GM04503 (cell line): ENCODE measurements at places on chromosomes 1 and 21.
A peak's percentile ranks its signal among the peaks of the same experiment; 100 is the strongest.

- peak; percentile 91 for DNase-seq
Measured at GRCh38 chr1:119159111-119159510, 18.7 kb upstream of the WARS2 start.

DNA sequence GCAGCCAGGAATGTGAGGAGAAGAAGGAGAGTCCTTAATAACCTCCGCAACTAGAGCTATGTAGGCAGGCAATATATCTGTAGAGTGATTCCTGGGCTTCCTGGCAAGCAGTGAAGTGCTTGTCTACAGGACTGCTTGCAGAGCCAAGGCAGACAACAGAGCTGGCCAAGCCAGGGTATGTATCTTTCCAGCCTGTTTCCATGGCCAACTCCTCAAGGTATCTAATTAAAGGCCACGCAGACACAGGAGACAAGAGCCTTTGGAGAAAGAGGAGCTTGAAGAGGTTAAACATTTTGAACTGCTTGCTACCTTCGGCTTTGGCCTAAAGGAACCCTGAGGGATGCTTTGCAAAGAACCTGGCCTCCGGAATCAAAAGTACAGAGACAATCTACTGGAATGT is 137.4 kb downstream of the PIGK start:
- no peak for DNase-seq

DNA sequence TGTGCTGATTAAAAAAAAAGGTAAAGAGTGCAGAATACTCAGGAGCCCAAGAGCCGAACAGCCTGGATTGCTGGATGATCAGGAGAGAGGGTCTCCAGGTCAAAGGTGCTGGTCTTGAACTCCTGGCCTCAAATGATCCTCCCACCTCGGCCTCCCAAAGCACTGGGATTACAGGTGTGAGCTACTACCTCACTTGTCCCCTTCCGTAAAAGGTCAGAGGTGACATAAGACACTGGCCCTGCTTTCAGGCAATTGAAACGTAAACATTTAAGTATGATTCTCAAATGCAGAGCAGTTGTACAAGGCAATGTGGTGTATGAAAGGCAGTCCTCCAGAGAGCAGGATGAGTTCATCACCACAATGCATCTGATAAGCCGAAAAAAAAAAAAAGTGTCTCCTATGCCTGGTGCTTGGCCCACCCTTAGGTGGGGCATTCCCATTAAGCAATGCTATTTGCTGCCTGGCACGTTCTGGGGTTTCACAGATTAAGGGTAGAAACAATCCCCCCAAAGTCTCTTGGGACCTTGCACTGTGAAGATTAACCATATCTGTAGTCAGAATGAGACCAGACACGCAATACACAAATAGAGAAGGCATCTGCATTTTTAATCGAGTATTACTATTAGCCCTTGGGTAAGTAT is 47.7 kb downstream of the PARP1 start:
- DNase-seq = no peak

DNA sequence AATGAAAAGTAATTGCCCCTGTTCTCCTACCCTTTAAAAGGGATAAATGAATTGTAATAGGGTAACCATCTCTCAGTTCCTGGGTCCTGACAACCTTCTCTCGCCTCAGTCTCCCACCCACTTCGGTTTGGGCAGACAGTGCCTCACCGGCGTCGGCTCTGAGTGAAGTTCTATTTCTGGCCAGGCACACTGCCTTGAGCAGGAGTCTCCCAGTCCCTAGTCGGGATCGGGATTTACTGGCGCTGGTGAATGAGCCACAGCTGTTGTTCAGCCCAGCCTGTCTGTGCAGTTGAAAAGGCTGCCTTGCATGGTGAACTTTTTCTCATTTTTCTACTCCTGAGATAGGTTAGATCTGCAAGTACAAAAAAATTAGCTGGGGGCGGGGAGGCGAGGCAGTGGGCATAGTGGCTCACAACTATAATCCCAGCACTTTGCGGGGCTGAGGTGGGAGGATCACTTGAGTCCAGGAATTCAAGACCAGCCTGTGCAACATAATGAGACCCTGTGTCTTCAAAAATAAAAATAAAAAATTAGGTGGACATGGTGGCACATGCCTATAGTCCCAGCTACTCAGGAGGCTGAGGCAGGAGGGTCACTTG is 7.4 kb downstream of the PLEKHM2 start:
- DNase-seq = no peak

DNA sequence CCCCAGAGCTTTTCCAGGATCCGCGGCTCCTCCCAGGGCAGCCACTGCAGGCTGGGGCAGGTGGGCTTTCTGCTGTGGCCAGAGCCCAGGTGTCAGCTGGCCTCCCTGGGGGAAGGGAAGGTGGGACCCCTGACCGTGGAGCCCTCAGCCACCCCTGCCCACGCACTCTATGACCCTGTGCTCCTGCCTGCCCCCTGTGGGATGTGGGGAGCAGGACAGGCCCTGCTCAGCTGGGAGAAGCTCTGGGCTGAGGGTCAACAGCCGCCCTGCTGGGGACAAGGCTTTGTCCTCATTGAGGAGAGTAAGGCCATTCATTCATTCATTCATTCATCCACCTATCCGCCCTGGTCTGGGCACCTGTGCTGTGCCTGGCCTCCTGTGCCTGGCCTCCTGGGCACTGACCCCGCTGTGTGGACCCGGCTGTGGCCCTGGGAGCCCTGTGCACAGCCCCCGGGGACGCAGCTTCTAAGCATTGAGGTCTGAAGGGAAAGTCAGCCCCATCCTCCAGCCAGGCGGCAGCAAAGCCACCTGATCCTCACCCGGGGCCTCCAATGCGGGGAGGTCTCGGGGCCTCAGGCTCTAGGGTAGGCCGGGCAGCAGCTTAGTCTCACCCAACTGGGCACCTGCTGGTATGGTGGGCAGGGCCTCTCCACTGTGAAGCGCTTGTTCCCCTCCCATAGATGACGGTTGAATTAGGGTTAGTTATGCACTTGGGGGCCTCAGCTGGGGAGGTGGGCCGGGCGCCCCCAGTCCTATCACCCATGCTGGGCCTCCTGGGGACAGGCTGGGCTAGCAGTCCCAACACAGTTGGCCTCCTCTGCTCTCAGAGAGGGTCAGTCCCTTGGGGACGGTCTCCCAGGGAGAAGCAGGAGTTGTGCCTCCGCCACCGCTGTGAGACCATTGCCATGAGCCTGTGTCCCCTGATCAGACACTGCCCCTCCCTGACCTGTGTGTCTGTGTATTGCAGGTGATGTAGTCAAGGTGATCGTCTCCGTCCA is 6.0 kb downstream of the TNFRSF14 start:
- no peak for DNase-seq

GRCh38 chr1:204882479-204882878 is 11.8 kb downstream of the NFASC start:
- DNase-seq = no peak

DNA sequence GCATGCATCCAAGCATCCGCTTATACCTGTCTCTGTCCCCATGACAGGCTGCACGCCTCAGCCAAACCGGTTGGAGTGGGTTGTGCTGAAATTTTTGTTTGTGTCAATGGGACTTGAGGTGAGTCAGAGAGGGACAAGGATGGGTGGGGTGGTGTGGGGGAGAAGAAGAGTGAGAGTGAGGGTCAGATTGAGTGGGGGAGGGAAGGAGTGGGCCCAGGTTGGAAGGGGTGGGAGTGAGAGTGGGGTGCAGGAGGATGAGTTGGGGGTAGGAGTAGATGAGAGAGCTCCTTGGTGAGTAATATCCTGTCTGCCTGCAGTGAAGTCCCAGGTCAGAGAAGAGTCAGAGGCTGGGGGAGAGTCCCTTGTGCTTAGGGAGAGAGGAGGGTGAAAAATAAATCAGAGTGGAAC is 3.3 kb upstream of the NECTIN4 start:
- no peak for DNase-seq

DNA sequence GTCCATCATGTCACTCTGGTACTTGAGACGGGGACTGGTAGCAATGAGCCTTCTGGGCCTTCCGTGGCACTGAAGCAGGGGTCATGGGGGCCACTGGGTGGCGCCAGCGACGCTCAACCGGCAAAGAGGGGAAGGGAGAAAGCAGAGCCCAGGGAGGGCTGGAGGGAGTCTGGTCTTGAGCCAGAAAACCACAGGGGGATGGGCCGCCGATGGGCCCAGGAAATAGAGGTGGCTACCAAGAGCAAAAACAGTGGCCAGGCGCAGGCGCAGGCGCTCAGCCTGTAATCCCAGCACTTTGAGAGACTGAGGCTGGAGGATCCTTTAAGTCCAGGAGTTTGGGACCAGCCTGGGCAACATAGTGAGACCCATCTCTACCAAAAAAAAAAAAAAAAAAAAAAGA is 21.8 kb downstream of the EXOC8 start:
- DNase-seq = no peak

- DNase-seq = no peak
Measured at GRCh38 chr1:17599291-17599953, 59.9 kb downstream of the ARHGEF10L start.

GRCh38 chr21:41616031-41616591 is 108.2 kb upstream of the TMPRSS2 start:
- peak; percentile 95 for DNase-seq

DNA sequence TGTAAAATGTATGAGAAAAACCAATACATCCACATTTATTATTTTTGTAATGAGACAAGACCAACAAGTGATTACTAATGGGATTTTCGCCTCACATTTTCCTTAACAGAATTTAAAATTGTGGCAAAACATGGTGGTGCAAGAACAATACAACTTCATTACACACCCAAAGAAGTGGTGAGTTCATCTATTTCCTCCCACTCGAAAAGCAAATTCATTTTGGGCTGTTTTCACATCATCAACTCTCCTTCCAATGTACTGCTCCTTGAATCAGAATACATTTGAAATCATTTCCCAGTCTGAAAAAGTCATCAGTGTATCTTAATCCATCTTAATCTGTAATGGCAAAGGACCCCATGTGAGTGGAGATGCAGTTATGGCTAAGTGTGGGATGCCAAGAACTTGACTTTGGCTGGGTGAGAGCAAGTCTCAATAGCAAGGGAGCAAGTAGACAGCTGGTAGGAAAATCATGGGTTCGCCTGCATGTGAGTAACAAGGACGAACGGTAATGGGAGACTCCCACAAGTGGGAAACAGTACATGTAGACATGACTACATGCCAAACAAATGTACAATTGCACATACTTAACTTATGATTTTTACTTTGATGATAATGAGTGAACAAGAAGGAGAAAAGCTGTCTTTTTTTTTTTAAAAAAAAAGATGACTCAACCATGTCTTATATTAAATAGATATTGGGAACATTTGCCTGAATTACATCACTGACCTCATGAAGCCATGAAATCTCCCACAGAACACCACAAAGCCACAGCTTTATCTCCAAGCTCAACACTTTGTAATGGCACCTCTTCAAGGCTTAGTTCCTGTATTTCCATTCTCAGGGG is 46.0 kb downstream of the RUNX1 start:
- DNase-seq = no peak

- DNase-seq = no peak
Measured at GRCh38 chr1:200907611-200908097, 13.0 kb downstream of the INAVA start.

GRCh38 chr1:235971020-235971419 is 93.9 kb downstream of the NID1 start:
- no peak for DNase-seq

- DNase-seq = no peak
Measured at GRCh38 chr21:37907076-37907475, 9.2 kb downstream of the KCNJ6 start.

DNA sequence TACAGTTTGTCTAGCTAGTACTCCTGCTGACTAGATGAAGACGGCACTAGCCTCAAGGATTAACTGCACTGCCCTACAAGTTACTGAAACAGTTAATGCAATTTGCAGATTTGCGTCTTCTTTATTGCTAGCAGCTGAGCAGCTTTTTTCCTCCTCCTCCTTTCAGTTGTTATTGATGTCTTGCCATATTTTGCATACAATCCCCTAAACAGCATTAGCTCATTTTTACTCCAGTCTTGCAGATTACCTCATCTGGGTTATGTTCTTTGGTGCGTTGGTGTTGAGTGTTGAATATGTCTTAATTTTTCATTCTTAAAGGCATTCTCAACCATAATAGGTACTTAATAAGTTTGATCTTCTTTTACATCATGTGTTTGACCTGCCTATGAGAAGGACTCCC is 363.4 kb upstream of the LYPLAL1 start:
- no peak for DNase-seq

- no peak for DNase-seq
Measured at GRCh38 chr1:201286445-201286844, 3.1 kb downstream of the PKP1 start.

DNA sequence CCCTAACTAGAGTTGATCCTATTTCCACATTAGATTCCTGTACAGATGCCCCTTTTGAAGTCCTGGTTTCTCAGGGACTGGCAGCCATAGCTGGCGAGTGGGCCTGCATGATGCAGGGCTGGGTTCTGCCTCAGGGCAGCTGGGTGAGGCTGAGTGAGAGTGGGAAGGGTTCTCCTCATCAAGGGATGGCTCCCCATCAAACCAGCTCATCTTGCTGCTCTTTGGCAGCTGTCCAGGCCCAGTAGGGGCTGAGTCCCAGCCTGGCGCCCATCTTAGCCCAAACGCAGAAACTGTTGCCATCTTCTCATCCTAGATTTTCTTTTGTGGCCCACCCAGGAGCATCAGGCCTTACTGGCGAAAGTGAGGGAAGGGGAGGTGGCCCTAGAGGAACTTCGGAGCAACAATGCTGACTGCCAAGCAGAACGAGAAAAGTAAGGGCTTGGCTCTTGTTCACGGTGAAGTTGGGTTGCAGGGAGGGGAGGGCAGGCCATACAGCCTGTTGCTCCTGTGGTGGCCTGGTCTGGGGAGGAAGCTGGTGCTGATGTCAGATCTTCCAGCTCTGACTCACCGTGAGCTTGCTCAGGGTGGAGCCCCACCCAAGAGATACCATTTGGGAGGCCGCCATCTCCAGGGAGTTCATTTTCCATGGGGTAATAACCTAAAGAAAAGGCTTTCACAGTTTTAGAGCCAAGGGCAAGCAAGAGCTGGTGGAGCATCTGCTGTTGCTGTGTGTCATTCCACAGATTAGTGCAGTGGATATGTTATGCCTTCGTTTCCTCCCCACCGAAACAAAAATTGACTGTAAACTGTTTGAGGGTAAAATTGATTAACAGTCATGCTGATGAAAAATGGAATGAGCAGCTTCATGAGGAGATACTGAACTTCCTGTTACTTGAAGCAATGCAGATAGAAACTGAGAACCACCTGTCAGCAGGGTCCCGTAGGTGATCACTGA is 34.7 kb downstream of the TUFT1 start:
- peak; percentile 34 for DNase-seq

DNA sequence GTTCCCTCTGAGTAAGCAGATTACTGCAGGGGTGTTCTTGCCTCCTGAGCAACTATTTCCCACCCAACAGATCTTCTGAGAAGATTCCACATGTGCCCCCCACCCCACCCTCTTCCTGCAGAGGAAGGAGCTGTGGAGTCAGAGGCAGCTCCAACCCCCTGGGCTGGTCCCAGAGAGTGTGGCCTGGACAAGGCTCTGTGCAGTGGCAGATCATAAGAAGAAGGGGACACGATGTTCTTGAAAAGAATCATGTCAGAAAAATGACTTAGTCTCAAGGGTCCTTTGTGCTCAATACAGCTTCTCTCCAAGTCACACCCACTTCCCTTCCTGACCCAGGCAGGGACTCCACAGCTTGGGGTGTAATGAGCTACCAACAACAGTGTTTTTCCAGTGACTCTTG is 95.2 kb downstream of the SYF2 start:
- no peak for DNase-seq
